Left lobe of liver (tissue), 2 donors: ENCODE measurements at places on chromosomes 3 and 15.
A peak's percentile ranks its signal among the peaks of the same experiment; 100 is the strongest.

DNA sequence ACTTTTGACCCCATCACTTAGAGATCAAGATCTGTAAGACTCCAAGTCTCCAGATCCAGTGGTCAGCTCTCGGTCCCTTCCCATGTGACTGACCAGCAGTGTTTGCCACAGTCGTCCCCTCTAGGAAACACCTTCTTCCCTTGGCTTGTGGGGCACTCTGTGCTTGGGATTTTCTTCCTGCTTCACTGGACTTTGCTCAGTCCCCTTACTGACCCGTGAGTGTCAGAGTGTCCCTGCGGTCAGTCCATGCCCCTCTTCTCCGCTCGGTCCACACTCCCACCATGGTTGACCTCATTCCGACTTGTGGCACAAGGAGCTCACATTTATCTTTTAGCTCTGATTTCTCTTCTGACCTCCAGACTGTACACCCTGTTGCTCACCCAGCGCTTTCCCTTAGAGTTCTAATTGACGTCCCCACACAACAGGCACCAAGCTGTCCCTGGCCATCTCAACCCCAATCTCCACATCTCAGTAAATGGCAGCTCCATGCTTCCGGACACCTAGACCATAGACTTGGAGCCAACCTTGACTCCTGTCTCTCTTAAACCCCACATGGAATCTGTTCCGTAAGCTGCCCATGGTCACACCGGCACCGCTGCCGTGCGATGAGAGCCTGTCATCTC lies 67.9 kb downstream of the APBA2 start:
- peak; percentile 27 for DNase-seq

GRCh38 chr3:141854599-141854998 lies 21.8 kb upstream of the ATP1B3 start:
- DNase-seq = no peak

GRCh38 chr3:194279701-194280360 lies 71.3 kb downstream of the CPN2 start:
- DNase-seq = no peak

DNA sequence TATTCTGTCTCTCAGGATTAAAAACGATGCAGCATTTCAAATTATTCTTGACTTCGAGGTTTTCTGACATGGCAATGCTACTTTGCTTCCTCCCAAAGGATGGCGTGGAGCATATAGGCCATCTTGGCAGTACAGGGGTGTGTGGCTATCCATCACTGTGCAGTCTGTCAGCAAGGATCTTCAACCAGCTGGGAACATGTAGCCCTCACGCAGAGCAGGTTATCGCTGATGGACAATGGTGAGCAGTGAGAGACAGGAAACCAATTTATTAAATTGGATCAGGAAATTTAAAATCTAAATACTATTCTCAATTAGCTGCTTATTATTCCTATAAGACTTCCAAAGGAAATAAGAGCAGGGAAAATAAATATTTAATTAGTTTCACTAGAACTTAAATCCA lies 615.3 kb downstream of the OTOL1 start:
- no peak for DNase-seq

DNA sequence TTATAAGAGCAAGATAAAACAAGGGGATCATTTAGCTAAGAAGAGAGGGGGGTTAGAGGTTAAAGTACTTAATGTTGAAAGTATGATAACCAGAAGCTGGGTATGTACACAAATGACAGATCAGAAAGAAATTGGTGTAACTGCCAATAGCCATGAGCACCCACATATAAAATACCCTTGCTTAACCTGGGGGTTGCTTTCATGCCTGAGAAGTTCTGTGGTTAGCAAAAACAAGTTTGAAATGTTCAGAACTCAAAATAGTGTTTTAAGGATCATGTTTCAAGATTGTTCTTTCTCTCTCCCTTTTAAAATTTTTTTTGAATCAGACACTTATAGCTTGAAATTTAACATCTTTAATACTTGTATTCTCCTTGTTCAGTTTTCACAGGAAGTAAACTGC lies 321.4 kb upstream of the GBE1 start:
- DNase-seq = no peak

DNA sequence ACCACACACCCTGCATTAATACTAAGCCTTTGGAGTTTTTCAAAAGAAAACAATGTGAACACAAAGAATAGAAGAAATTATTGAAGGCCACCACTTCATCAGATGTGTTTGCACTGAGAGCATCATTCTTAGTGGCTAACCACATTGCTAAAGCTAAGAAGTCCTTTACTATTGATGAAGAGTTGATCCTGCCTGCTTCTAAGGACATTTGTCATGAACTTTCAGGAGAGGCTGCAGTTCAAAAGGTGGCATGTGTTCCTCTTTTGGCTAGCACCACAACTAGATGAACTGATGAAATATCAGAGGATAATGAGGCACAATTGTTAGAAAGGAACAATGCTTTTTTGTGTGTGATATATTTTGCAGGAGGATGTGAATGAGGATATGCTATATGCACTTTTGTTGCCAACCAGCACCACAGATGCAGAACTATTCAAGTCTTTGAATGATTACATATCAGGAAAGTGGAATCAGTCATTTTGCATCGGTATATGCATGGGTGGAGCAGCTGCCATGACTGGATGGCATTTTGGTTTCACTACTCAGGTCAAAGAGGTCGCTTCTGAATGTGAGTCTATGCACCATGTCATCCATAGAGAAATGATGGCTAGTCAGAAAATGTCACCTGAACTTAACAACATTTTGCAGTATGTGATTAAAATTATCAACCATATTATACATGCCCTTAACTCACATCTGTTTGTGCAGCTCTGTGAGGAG lies 2.5 kb upstream of the EID1 start:
- DNase-seq = no peak

- no peak for DNase-seq
Observed at GRCh38 chr3:23761440-23761896, 44.3 kb upstream of the UBE2E1 start.

DNA sequence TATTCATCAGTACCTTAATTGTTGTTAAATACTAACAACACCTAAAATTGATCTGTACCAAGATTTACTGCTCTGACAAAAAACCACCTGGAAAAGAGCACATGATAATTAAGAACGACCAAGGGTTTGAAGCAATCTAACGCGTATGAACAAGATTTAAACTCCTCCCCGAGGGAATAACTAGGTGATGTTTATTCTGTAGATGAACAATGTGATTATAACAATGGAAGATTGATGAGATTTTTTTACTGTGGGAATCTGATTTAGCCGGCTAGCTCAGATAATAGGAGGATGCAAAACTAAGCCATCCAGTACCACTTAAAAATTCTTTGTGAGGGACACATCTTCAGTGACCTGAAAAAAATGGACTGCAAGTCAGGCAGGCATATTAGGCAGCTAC lies 222.1 kb downstream of the FHIT start:
- no peak for DNase-seq

- DNase-seq = no peak
Observed at GRCh38 chr15:65062726-65063125, 5.1 kb downstream of the RASL12 start.

DNA sequence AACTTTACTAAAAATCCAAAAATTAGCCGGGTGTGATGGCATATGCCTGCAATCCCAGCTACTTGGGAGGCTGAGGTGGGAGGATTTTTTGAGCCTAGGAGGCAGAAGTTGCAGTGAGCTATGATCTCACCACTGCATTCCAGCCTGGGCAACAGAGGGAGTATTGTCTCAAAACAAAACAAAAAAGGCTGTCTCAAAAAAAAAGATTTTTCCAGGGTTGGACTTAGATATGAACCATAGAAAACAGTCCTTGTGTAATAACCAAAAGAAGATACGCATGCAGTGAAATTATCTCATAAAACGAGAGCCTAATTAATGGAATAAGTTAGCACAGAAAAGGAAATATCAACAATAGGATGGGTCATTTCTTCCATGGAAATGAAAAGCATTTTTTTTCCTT lies 320.4 kb upstream of the RASGRP1 start:
- DNase-seq = no peak

GRCh38 chr3:127848131-127849129 lies 26.1 kb upstream of the MGLL start:
- DNase-seq = no peak

DNA sequence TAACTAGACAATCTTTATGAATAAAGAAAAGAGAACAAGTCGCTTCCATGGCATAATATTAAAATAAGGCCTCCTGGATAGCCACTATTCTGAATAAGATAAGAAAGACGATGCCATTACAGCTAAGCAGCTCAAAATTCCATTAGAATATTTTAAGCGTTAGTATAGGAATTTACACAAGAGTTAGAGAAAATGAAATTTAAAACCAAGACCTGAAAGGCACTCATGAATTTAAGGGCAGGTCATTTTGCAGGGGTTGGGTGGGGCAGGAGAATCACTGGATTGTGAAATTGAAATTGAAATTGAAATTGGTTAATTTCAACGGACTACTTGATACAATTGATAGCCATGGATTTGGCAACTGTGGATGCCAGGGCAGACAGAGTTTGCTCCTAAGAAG lies 91.8 kb upstream of the GOLGA8J start:
- DNase-seq = no peak

- peak; percentile 18 for DNase-seq
Observed at GRCh38 chr15:100252779-100253417, 88.9 kb downstream of the ADAMTS17 start.

DNA sequence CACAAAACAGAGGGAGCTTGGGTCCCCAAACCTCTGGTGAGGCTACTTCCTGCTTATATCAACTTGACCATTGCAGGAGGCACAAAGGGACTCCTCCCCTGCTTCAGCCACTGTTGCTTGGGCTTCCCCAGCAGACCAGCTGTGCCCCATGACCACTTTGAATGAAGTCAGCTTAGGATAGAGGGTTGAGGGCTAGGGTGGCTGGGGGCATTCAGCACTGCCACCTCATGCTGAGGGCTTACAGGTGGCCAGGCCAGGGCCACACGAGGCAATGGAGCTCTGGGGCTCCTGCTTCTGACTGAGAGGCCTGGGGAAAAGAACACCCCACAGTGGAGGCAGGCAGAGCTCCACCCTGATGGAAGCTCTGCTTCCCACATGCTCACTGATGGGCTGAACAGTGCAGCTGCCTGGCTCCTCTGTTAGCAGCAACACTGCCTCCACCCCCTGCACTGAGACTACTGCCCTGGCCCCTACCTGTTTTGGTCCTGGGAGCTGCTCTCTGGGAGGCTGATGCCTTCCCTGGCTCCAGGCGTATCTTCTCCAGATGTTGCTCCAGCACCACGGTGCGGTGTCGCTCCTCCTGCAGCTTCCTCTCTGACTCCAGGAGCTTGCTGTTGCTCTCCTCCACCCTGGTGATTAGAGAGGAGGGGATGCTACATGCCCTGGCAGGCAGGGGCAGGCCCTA lies 10.2 kb upstream of the HHATL start:
- DNase-seq = peak; percentile 32

DNA sequence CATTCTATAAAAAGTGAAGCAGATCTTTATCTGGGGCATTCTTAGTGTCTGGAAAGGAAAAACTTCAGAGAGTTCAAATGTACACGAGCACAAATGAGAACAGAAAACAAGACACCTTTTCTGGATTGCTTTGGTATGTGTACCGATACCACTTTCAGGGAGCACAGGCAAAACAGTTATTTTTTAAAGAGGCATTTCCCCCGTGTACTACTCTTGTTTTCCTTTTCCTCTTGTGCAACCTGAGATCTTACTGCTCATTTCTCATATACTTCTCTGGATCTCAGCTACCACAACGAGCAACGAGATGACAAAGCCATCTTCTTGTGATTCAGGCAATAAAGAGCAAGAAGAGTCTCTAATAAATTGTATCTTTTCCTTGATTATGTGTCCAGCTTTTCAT lies 463.6 kb downstream of the SHQ1 start:
- no peak for DNase-seq

DNA sequence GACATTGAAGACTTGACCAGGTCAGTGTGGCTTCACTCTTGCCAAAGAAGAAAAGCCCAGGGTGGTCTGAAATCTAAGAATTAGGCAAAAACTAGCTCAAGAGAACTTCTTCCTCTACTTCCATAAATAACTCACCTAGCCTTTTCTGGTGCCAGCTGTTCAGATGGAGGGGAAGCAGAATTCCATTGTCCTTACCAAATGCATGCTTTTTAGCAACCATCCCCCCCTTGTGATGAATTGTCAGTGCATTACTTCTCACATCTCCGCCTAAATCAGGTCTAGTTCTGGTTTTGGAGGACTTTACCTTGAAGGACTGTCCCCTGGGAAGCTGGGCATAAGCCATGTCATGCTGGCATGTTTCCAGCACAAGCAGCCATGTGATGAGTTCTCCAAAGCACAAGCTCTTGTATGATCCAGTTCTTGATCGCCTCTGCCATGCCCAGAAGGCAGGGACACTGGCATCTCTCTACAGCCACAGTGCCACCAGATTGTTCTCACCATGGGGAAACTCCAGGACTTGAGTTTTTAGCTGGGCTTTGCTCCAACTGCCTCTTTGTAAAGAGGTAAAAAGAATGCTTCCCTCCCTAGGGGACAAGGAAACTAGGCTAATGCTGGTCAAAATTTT lies 96.4 kb upstream of the IL12A start:
- DNase-seq = no peak

- peak; percentile 81 for DNase-seq
Observed at GRCh38 chr3:54358969-54359694, 236.8 kb downstream of the CACNA2D3 start.
